Left forelimb (tissue), 1 donor: ENCODE measurements at places on chromosomes 7 and 10.
A peak's percentile ranks its signal among the peaks of the same experiment; 100 is the strongest.

DNA sequence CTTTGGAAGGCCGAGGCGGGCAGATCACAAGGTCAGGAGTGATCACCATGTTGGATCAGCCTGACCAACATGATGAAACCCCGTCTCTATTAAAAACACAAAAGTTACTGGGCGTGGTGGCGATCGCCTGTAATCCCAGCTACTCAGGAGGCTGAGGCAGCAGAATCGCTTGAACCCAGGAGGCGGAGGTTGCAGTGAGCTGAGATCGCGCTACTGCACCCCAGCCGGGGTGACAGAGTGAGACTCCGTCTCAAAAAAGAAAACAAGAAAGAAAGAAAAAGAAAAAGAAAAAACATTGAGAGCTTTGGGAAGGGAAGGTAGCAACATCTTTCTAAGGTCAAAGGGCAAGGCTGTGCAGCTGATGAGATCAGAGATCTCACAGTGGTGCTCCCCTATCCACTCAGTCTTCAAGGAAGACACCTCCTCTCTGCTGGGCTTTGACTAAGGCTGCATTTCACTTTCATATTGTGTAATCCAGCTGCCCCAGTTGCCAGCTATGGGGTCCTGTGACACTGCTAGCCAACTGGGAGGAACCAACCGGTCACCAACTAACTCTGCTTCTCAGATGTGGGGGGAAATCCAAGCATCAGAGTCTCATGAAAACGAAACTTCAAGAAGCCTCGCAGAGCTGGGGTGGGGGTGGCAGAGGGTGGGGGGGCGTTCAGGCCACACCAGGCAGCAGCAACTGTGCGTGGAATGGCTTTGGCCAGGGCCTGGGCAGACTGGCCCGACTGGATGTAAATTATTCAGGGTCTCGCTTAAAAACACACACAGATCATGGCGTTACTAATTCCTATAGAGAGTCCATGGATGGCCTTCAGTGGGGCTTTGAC, 1.5 kb downstream of the IL15RA start:
- DNase-seq, result no peak

DNA sequence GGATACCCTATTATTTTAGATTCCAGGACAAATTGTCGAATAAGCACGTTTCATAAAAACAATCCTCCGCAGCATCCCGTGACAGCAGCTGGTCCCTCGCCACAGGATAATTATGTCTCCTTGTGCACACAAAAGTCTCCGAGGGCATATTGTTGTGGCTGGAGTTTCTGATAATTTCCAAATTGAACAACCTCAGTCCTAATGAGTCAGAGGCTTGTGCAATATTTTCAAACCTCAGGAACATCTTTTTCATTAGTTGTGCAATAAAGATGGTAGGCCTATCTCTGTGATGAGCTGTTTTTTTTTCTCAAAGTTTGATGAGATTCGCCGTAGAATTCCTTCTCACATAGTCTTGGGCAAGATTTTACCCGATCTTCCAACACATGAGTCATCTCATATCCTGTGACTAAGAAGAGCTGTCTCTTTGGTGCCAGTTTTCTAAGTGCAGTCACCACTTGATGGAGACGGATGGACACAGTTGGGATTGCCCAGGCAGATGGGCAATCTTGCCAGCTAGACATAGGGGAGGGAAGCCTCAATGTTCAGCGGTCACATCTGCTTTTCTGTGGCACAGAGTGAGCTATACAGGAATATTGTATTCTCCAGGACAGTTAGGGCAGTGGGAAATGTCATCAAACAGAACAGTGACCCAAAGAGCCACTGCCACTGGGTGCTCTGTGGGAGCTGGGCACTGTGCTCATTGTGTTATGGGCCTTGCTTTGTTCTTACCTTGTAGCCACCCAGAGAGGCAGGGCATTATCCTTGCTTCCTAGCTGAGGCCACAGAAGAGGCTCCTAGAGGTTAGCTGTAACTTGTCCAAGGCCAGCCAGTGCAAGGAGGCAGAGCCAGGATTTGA, 7.8 kb downstream of the HTRA1 start:
- DNase-seq, result peak; percentile 17

- no peak for DNase-seq
Observed at GRCh38 chr10:6239213-6239991, 36.7 kb downstream of the PFKFB3 start.

GRCh38 chr7:96959135-96959534, 46.2 kb upstream of the DLX6 start:
- DNase-seq, result no peak

- no peak for DNase-seq
Observed at GRCh38 chr7:82012453-82012852, 242.6 kb upstream of the HGF start.

- DNase-seq, result no peak
Observed at GRCh38 chr7:102208826-102209225, 77.8 kb upstream of the SH2B2 start.

DNA sequence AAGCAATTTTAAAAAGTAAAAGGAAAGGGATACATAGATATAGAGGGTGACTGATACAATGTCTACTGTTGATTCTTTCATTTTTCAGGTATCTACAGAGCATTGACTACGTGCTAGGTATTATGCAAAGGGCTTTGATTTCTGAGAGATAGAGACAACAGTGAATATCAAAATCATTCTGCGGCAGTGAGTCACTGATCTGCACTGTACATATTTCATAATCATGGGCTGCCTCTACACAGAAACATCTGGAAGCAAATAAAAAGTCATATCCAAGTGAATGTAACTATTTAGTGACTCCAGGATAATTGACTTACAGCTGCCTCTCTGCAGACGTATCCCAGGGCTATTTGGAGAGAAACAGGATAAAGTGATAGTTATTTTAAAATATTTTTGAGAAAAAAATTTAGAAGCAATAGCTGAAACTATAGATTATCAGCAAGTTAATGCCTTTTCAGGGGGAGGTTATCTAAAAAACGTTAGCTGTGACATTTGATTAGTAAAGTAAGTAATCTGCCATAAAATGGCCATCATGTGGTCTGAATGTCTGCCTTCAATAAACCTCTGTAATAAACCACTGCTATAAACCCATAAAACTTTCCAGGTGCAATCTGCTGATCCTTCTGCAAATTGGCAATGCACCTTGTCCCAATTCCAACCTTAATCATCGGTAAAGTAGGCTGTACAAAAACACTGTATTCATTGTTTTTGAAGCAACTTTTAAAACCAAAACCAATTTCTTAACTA, 43.7 kb downstream of the CPXM2 start:
- no peak for DNase-seq

DNA sequence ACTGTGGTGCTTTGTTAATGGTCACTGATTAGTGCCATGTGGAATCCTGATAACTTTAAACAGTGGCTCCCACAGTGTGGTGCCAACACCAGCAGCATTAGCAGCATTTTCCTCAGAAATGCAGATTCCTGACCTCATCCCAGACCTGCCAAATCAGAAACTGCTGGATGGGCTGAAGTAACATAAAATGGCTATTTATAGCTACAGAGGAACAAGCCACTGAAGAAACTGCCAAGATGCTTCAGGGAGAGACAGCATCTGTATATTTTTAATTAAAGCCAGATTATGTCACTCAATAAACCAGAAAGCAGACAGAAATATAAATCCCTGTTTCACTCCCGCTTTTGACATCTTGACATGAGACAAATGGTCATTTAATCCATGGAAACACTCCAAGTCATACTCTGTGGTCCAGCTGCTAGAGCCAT, 178.5 kb downstream of the AMPH start:
- DNase-seq, result no peak

DNA sequence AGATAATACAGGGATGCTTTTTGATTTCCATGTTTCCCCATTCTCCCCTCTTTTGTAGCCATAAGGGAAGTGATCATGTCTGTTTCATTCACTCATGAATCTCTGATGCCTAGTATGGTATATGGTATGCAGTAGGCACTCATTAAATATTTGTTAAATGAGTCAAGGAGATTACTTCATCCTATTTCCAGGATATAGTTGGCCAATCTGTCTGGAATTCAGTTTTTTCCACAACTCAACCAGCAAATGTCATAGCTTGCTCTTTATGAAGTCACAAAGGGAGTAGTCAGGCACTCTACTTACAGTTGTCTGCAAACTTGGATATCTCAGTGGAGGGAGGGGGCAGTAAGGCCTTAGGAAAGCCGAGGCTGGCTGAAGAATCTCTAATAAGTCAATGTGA, 853.6 kb downstream of the LRMDA start:
- DNase-seq, result no peak
